ENCODE measurements at places on chromosomes 2 and 18.

DNA sequence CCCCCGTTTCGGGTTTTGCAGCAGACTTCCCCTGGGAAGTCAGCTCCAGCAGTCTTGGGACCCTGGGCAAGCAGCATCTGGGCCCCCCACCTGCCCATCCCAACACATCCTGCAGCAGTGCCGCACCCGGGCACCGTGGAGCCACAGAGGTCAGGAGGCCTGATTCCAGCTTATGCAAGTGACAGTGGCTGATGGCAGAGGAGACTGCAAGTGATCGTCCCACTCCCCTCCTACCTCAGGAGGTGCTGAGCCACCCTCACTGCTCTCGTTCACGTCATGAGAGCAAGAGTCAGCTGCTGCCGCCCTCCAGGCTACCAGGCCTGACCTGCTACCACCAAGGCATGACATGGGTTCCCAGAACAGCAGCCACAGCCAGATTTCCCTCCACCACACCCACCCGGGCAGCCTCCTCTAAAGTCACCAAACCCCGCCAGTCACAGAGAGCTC lies 18.2 kb downstream of the COX7A2L start:
- no peak for DNase-seq

DNA sequence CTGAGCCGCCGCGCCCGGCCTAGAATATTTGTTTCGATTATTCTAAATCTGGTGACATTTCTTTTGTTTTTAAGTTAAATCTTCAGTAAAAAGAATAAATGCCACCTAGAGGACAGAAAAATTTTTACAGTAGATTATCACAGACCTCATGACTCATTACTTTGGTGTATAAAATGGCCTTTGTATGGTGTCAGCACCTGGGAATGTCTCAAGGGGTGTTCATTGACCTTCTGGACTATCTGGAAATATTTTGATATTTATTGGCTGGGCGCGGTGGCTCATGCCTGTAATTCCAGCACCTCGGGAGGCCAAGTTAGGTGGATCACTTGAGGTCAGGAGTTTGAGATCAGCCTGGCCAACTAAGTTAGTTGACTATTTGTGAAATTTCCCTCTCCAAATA lies 30.3 kb upstream of the SLC30A6 start:
- DNase-seq = no peak

DNA sequence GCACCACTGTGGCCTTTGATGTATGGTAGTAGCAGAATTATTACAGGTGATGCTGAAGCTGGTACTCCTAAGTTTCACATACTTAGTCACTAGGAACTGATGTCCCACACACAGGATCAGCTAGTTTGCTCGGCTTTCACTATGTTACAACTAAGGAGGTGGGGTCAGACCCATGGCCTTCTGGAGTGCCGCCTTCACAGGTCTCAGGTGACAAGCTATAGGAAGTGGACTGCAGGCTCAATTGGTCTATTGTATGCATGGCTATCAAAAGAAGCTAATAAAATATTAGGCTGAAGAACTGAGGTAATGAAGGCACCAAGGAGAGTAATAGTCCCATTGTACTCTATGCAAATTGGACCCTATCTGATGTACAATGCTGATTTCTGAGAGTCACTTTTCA lies 170.6 kb downstream of the DLGAP1 start:
- DNase-seq = no peak

DNA sequence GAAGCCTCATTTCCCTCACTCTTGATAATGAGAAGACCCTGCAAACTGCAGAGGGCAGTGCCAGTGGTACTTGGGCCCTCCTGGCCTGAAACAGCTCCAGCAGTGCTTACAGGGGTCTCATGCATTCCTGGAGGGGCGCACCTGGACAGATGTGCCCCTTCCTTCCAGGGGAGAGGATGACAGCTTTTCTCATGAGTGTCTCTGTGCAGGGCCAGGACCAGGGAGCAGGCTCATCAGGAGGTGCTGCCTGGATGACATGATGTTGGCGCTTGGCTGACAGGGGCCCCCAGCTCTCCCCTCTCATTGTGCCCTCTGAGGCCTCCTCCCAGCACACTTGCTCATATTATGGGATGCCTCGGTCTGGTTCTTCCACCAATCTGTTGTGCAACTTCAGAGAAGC lies 95.1 kb upstream of the MYCN start:
- DNase-seq = no peak

GRCh38 chr2:172571245-172571644 lies 15.4 kb downstream of the PDK1 start:
- no peak for DNase-seq

- DNase-seq = no peak
These were observed 62.8 kb downstream of the TMEM237 start for GRCh38 chr2:201580486-201580885.

DNA sequence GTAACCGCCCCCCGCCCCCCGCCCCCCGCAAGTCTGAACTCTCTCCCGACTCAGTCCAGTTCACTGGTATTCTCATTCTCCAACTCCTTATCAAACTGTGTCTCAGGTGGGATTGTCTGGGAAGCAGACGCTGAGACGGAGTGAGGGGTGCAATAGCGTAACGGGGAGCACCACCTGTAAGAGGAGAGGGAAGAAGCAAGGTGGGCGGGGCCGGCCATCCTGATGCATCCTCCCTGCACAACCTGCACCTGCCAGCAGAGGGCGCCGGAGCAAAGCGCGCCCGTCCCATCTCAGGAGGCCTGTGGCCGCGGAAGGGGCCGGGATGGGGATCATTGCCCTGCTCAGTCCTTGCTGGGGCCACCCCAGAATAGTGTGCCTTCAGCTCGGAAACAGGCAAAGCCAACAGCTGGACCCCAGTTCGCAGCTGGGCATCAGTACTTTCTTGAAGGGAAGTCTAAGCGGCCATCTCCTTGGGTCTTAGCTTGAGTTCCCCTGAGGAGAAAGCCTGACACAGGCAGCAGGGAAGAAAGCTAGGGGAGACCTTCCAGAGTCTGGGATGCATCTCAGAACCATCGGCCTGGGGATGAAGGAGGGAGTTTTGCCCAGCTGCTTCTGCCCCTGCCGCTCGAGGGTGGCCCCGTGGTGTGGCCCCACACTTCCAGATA lies 208.0 kb downstream of the TFCP2L1 start:
- DNase-seq = peak; percentile 31

- peak; percentile 70 for DNase-seq
These were observed 34.7 kb downstream of the PTPN18 start for GRCh38 chr2:130390460-130391057.

DNA sequence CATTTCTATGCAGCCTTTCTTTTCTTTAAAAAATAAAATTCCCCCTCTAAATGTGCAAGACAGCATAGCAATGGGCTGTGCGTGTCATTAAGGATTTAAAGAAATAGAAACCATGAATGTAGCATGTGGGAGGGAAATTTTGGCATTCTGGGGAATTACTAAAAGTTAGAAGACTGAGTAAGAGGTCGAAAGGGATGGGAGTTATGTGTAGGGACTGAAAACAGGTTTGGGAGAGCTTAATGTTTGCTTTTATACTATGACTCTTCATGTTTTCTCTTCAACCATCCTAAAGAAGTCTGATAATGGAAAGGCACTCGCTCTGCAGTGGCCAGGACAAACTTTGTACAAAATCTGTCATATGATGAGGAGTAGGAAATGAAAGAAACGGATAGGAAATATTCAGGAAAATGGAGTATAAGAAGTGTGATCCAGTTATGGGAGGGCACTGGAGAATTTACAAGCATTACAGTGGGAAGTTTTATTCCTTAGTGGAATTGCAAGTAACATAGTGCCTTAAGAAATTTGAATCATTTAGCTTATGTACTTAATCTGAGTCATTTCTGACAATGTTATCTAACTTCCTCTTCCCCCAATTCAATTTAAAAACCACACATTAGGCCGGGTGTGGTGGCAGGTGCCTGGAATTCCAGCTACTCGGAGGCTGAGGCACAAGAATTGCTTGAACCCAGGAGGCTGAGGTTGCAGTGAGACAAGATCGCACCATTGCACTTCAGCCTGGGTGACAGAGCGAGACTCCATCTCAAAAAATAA lies 20.6 kb downstream of the TMEM87B start:
- DNase-seq = no peak

- DNase-seq = peak; percentile 87
These were observed 37.1 kb downstream of the ANKRD44 start for GRCh38 chr2:197273485-197273884.

DNA sequence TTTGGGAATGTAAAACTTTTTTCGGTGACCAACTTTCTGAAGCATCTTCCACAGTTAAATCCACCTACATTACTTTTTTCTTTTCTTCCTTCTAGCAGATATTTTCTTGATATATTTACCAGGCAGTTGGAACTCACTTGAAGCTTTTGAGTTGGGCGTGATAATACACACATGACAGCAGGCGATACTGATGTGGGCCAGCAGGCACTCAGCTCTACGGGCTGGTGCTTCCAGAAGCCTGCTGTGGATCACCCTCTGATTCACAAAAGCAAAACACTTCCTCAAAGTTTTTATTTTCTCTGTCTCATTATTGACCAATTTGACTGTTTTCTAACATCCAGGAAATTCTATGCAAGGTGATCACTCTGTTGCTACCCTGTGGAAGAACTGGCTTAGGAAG lies 22.9 kb downstream of the GRHL1 start:
- no peak for DNase-seq

DNA sequence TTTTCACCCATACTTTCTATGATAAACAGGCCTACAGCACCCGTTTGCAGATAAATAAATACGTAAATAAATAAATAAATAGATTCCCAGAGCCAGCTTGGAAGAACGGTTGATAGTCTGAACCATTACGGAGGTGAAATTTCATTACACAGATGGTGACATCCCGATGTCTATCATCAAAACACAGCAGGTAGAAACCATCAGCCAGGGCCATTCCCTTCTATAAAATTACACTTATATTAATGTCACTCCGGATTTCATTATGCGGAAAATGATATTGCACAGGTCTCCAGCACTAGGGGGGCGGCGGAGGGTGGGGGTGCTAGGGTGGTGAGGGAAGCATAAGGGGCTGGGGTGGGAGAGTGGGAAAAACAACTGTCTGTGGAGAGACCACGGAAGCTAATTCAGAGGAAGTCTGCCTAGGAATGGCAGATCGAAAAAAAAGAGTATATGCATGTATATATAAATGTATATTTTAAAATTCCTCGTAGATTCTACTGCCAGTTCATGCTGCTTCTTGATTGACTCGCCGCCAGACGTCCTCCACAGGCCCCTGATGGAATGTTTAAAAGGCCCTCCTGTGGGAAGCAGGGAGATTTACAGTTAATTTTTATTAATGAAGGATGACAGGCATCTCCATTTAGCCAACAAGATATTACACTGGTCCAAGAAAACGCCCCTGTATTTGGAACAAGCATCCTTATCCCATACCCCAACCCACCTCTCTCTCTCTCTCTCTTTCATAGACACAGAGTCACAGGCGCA lies 1906.0 kb upstream of the PIK3C3 start:
- no peak for DNase-seq

DNA sequence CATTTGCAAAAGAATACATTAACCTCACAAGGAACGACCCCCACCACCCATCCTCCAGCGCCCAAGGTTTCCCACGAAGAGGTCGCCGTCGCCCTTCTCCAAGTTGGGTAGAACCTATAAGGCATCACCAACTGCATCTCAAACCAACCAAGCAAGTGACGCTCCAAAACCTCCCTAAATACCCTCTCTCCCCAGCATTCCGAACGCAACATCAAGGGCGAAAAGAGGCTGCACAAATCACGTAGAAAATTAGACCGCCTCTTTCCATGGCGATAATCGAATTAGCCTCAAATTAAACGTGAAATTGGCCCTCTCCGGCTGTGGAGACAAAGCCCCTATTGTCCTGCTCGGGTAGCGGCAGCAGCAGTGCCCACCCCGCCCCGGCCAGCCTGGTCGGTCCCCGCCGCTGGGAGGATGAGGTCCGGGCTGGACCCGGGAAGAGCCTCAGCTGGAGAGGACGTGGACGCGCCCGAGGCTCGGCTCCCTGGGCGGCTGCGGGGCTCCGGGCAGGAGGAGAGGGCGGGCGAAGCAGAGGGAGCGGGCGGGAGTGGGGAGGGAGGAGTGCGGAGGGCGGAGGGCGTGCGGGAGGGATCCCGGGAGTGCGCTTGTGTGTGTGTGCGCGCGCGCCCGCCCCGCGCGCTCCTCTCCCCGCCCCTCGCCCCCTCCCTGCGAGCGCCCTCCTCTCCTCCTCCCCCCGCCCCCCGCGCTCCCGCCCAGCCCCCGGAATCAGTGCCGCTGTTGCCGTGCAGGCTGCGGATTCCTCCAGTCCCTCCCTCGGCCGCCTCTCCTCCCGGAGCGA lies at the start of gene SPTBN1:
Gene SPTBN1 (plus strand): TSS at position 765 of the 799 bp plus-strand sequence. CDS start 70,092 bp downstream, outside the sequence.
- peak; percentile 30 for DNase-seq

DNA sequence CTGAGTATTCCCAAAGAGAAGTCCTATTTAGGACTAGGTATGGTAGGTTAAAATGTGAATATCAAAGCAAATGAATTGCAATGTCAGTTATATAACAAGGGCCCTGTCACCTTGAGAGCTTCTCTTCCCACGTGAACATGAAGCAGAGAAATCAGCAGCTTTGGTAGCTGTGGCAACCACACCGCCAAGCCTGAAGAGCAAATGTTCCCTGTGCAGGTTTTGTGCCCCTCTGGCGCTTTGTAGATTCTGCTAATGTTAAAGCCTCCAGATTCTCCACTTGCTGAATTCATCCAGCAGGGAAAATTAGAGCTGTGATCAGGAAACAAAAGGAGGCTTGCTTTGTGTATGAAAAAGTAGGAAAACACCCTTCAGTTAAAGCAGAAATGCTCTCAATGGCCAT lies 322.6 kb downstream of the RBM43 start:
- no peak for DNase-seq

GRCh38 chr18:47756364-47757016 lies 174.0 kb downstream of the SMAD2 start:
- peak; percentile 16 for DNase-seq

DNA sequence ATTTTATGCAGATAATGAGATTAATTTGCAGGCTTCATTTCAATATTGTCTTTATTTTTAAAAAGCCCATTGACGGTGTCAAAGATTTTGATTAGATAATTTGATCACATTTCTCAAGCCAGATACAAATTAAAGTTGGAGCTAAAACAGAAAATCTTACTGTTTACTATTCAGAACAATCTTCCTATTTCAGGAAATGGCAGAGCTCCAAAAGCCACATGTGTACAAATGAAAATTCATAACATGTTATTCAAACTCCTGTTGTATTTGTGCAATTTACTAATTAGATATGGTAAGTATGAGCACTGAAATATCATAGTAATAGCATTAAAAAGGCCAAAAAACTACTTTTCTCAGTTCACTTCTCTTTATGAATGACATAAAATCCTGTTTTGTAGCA lies 682.9 kb downstream of the KCNJ3 start:
- no peak for DNase-seq

- DNase-seq = no peak
These were observed 29.9 kb upstream of the ZNG1B start for GRCh38 chr2:113407446-113408099.

DNA sequence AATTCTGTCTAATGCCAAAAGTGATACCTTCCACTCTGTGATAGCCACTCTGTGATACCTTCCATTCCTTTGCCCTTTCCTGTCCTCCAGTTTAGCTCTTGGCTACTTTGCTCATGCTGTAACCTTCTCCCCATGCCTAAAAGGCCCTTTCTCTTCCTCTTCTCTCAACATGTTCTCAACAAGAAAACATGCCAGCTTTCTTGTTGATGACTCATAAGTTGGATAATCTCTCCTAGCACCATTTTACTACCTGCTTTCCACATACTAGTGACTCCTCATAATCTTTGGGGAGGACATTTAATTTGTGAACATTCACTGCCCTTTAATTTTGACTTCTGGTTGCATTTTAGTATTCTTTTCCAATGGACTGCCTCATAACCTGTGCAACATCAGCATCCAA lies 55.9 kb upstream of the NT5C1B start:
- no peak for DNase-seq

GRCh38 chr2:174026122-174026845 lies 61.1 kb upstream of the SP3 start:
- no peak for DNase-seq
